Activated T-cell treated with anti-CD3 and anti-CD28 coated beads, Interleukin-2, amount 50 U/mL, for 72 hours (primary cell): ENCODE measurements at places on chromosomes 16 and 17. TPM values are rescaled to one million over a fixed set of nuclear protein-coding genes. Genes with fewer than 3 reads are reported as not detected.

DNA sequence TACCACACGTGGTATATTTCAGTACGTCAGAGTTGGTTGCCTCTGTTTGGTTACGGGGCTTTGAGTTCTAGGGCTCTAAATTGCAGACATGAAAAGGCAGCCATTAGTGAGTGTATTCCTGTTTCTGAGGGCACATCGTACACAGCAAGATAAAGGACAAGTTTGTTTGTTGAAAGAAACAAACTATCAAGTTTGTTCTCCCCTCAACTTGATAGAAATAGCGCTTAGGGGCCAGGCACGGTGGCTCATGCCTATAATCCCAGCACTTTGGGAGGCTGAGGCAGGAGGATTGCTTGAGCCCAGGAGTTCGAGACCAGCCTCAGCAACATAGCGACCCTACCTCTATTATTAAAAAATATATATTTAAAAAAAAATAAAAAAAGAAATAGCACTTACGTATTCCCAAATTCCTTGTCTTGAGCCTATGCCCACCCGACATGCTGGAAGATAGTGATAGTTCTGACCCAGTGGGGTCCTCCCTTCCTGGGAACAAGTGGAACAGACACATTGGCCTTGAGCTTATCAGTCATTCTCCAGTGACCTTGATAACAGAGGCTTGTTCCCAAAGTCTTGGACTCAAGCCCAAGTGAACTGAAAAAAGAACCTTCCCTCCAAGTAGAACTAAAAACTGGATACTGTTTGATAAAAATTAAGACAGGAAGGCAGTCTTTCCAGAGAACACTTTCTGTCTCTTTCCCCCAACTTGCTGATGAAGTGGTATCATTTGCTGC lies 139.9 kb upstream of the CACNG3 start:
- no peaks in the 10 kb centered on the region for H3K4me1 ChIP-seq
- no peak overlapping the region for H3K27ac ChIP-seq
- peaks cover 10% of the 10 kb centered on the region for H3K36me3 ChIP-seq
- no peaks in the 10 kb centered on the region for H3K27me3 ChIP-seq
- DNase-seq, result no peak
- H3K4me3 ChIP-seq, result no peak overlapping the region

DNA sequence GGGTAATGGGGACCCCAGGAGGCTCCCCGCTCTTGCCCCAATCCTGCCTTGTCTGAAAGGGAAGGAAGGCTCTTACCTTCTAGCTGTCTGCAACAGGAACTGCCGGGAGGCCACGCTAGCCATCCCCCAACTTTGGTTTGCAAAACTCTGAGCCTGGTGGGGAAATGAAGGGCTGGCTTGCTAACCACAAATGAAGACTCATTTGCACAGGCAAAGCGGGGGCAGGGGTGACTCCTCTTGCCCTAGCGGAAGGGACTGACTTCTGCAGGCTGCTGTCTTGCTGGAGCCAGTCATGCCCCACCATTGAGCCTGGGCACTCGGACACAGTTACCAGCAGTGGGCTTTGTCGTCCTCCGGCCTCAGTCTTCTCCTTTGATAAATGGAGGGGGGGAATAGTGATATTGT lies 52.6 kb downstream of the PLCG2 start:
- peak; percentile 61 for DNase-seq
- peak overlapping the region; percentile 12 for H3K4me3 ChIP-seq
- H3K36me3 ChIP-seq, result no peaks in the 10 kb centered on the region
- H3K27me3 ChIP-seq, result no peaks in the 10 kb centered on the region
- peaks cover 16% of the 10 kb centered on the region for H3K4me1 ChIP-seq
- no peak overlapping the region for H3K27ac ChIP-seq

DNA sequence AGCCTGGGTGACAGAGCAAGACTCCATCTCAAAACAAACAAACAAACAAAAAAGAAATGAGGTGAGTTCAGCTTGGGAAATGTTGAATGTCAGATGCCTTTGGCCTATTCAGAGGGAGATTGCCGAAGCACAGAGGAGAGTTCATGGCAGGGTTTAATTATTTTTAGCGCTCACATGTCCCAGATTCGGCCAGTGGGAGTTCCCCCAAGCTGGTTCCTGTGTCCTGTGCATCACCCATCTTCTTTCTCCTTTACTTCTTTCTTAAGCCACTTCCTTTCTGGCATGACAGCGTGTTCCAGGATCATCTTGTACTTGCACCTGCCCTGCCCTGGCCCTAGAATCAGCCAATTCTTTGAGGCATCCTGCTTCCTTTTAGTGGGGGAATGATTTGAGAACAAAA lies 9.2 kb downstream of the MPV17L start:
- no peak for DNase-seq
- H3K27me3 ChIP-seq, result no peaks in the 10 kb centered on the region
- H3K4me1 ChIP-seq, result no peaks in the 10 kb centered on the region
- no peak overlapping the region for H3K4me3 ChIP-seq
- no peaks in the 10 kb centered on the region for H3K36me3 ChIP-seq

- peaks cover 5% of the 10 kb centered on the region for H3K4me1 ChIP-seq
- H3K27me3 ChIP-seq, result no peaks in the 10 kb centered on the region
- DNase-seq, result no peak
- no peak overlapping the region for H3K27ac ChIP-seq
- H3K4me3 ChIP-seq, result no peak overlapping the region
- peaks cover 9% of the 10 kb centered on the region for H3K36me3 ChIP-seq
These were observed 52.4 kb upstream of the CDH3 start for GRCh38 chr16:68592466-68593337.

DNA sequence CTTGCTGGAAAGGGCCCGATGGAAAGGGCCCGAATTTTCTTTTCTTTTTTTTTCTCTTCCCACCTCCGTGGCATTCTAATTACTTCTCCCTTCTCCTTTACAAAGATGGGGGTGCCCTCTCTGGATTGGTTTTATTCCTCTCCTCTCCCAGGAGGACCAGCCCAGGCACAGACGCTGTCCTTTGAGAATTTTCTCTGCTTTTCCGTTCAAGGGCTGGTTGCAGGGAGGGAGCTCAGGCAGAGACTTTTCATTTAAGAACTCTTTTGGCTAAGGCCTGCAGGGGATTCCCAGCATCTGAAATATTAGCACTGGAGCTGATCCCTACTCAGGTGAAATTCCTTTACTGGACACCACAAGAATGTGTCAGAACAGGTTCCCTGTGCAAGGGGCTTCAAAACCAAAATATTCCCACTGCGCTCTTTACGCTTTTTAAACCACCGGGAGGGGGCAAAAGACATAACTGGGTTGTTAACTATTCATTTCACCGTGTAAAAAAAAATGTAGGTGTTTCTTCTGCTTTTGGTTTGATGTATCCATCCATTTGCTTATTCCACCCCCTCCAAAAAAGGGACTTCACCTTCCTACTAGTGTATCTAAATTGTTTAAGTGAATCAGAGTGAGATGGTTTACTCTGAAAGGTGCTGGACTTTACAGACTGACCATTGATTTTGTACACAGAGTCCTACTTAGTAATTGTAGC lies 1.4 kb downstream of the NFAT5 start:
- H3K4me1 ChIP-seq, result peaks cover 51% of the 10 kb centered on the region
- H3K27me3 ChIP-seq, result no peaks in the 10 kb centered on the region
- H3K36me3 ChIP-seq, result peaks cover 31% of the 10 kb centered on the region
- DNase-seq, result peak; percentile 18
- H3K4me3 ChIP-seq, result peak overlapping the region; percentile 99

DNA sequence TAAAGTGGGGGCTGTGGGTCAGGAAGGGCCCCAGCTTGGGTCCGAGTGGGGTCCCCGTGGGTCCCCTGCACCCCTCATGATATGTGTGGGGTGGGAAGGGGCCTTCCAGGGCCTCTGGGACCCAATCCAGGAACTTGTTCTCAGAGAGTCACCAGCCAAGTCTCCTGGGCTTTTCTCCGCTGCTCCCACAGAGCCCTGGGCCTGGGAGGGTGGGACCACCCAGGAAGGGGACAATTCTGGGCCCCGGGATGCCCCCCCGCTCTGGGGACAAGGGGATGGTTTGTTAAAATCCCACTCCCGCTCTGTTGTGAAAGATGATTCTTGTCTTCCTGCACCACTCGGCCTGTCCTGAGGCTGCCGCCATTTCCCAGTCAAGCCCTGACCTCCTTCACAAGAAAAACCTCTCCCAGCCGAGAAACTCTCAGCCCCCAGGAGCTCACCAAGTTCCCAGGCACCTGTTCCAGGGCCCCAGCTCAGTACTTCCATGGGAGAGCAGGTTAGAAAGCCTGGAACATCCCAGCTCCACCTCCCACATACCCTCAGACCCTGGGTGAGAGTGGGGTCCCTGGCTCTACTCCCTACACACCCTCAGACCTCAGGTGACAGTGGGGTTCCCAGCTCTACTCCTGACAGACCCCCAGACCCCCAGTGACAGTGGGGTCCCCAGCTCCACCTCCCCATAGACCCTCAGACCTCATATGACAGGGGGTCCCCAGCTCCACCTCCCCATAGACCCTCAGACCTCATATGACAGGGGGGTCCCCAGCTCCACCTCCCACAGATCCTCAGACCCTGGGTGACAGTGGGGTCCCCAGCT lies 75.1 kb downstream of the METRNL start:
- H3K27me3 ChIP-seq, result no peaks in the 10 kb centered on the region
- H3K4me3 ChIP-seq, result no peak overlapping the region
- no peaks in the 10 kb centered on the region for H3K36me3 ChIP-seq
- H3K4me1 ChIP-seq, result peaks cover 9% of the 10 kb centered on the region
- H3K27ac ChIP-seq, result no peak overlapping the region

DNA sequence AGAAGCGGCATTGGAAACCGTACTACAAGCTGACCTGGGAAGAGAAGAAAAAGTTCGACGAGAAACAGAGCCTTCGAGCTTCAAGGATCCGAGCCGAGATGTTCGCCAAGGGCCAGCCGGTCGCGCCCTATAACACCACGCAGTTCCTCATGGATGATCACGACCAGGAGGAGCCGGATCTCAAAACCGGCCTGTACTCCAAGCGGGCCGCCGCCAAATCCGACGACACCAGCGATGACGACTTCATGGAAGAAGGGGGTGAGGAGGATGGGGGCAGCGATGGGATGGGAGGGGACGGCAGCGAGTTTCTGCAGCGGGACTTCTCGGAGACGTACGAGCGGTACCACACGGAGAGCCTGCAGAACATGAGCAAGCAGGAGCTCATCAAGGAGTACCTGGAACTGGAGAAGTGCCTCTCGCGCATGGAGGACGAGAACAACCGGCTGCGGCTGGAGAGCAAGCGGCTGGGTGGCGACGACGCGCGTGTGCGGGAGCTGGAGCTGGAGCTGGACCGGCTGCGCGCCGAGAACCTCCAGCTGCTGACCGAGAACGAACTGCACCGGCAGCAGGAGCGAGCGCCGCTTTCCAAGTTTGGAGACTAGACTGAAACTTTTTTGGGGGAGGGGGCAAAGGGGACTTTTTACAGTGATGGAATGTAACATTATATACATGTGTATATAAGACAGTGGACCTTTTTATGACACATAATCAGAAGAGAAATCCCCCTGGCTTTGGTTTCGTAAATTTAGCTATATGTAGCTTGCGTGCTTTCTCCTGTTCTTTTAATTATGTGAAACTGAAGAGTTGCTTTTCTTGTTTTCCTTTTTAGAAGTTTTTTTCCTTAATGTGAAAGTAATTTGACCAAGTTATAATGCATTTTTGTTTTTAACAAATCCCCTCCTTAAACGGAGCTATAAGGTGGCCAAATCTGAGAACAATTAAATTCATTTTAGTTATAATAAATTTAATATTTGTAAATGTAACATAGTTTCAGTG lies 1.7 kb downstream of the HEXIM1 start:
- H3K4me3 ChIP-seq, result peak overlapping the region; percentile 99
- peaks cover 40% of the 10 kb centered on the region for H3K4me1 ChIP-seq
- H3K36me3 ChIP-seq, result peaks cover 13% of the 10 kb centered on the region
- peak overlapping the region; percentile 100 for H3K27ac ChIP-seq
- peak; percentile 57 for DNase-seq

GRCh38 chr17:32731556-32732295 lies 145.2 kb downstream of the MYO1D start:
- no peaks in the 10 kb centered on the region for H3K27me3 ChIP-seq
- no peak overlapping the region for H3K4me3 ChIP-seq
- no peak overlapping the region for H3K27ac ChIP-seq
- no peaks in the 10 kb centered on the region for H3K4me1 ChIP-seq
- no peak for DNase-seq

DNA sequence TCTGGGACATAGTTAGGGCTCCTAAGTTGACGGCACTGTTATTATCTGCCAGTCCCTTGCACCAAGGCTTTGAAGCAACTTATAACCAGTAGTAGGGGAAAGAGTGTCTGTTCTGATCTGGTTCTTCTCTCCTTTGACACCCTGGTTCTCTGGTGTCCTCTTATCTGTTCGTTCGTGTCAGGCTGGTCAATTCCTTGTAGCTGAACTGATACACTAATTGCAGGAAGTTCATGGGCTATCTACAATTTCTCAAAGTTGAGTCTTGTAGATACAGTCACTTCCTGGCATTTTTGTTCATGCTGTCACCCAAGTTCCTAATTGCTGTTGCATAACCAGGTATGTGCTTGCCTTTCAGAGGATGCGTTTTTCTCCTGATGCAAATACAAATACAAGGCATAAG lies 17.3 kb upstream of the MYO1D start:
- DNase-seq, result no peak
- H3K36me3 ChIP-seq, result no peaks in the 10 kb centered on the region
- no peak overlapping the region for H3K4me3 ChIP-seq
- H3K4me1 ChIP-seq, result no peaks in the 10 kb centered on the region
- no peak overlapping the region for H3K27ac ChIP-seq

- H3K27me3 ChIP-seq, result no peaks in the 10 kb centered on the region
- H3K27ac ChIP-seq, result no peak overlapping the region
- DNase-seq, result no peak
- H3K4me1 ChIP-seq, result peaks cover 46% of the 10 kb centered on the region
These were observed 2.2 kb downstream of the PIP4K2B start for GRCh38 chr17:38797158-38797490.

DNA sequence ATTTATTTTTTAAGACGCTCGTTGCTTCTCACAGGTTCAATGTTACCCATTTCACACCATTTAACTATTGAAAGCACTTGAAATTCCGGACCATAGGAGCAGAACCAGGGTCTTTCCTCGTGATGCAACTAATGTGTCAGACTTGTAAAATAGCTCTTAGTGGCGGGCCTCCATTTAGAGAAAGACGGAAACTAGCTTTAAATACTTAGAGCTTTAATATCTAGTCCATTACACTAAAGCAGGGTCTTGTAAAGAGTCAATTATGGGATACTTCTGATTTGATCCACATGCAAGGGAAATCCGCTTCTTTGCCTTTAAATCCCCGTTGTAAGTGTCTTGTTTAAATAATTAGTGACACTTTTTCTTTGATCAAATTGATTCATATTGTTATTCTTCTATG lies 56.6 kb downstream of the NACA2 start:
- peaks cover 14% of the 10 kb centered on the region for H3K27me3 ChIP-seq
- no peaks in the 10 kb centered on the region for H3K4me1 ChIP-seq
- no peak overlapping the region for H3K4me3 ChIP-seq
- DNase-seq, result no peak
- H3K27ac ChIP-seq, result no peak overlapping the region

SP6 gene
- 0.28 TPM for total RNA-seq

ZACN gene
- 10.3 TPM for total RNA-seq

GRB7 gene
- total RNA-seq, result 3.5 TPM

SLC9A5 gene
- 7.6 TPM for total RNA-seq

FAHD1 gene
- total RNA-seq, result 11.1 TPM

MGRN1 gene
- 107 TPM for total RNA-seq

CPHXL2 gene
- not detected for total RNA-seq
